Right lung (tissue), 10 donors: ENCODE measurements at places on chromosomes 13 and 19. TPM values are rescaled to one million over a fixed set of nuclear protein-coding genes. Genes with fewer than 3 reads are reported as not detected.

FFAR2 gene
- 0.49 TPM for polyA plus RNA-seq

ZNF613 gene
- 10.5 TPM for polyA plus RNA-seq

SLITRK1 gene
- polyA plus RNA-seq, result 0.04 TPM

FUT1 gene
- 7.0 TPM for polyA plus RNA-seq

CCL25 gene
- polyA plus RNA-seq, result not detected
